ENCODE measurements at places on chromosomes 16 and 17. TPM values are rescaled to one million over a fixed set of nuclear protein-coding genes. Genes with fewer than 3 reads are reported as not detected.

The TBX4 gene
- polyA plus RNA-seq, result not detected

The RUNDC3A gene
- 0.26 TPM for polyA plus RNA-seq

The ACSM5 gene
- polyA plus RNA-seq, result 1.6 TPM

The NPIPB2 gene
- 0.88 TPM for polyA plus RNA-seq
